ENCODE measurements at places on chromosomes 3 and 15. TPM values are rescaled to one million over a fixed set of nuclear protein-coding genes. Genes with fewer than 3 reads are reported as not detected.
A peak's percentile ranks its signal among the peaks of the same experiment; 100 is the strongest.

IL5RA gene
- not detected for total RNA-seq

DNA sequence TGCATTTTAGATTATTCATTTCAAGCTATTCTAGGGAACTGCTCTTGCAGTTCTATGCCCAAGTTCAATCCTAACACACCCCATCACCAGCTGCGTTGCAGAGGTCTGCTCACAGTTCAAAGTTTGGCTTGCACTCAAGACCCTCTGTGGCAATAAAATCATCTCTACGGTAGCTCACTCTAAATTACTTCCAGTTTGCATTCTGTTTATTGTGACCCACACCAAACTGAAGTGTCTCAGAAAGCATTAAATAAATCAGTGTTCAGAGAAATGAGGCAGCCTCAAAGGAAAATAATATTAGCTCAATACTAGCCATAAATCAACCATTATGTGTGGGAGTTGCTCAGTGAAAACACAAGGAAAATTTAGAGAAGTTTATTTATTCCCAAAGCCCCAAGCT, 250.3 kb downstream of the MAGI1 start:
- no peaks in the 10 kb centered on the region for H3K4me1 ChIP-seq
- no peak overlapping the region for H3K4me3 ChIP-seq
- DNase-seq: no peak
- no peak overlapping the region for H3K27ac ChIP-seq
- no peaks in the 10 kb centered on the region for H3K36me3 ChIP-seq

FILIP1L gene
- 71.4 TPM for total RNA-seq

DNA sequence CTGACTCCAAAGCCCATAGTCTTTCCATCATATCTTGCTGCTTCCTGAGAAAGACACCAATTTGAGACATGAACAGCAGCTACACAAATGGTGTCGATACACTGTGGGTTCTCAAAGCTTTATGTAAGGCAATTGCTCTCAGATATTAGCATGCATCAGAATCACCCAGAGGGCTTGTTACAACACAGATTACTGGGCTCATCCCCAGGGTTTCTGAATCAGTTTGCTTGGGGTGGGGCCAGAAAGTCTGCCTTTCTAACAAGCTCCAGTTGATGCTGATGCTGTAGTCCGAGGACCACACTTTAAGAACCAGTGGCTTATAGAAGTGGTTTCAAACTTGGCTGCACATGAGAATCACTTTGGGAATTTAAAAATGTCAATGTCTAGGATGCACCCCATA, 86.5 kb downstream of the SEMA6D start:
- no peak for DNase-seq
- H3K4me3 ChIP-seq: no peak overlapping the region
- no peak overlapping the region for H3K27ac ChIP-seq

CCR9 gene
- total RNA-seq: not detected

DNA sequence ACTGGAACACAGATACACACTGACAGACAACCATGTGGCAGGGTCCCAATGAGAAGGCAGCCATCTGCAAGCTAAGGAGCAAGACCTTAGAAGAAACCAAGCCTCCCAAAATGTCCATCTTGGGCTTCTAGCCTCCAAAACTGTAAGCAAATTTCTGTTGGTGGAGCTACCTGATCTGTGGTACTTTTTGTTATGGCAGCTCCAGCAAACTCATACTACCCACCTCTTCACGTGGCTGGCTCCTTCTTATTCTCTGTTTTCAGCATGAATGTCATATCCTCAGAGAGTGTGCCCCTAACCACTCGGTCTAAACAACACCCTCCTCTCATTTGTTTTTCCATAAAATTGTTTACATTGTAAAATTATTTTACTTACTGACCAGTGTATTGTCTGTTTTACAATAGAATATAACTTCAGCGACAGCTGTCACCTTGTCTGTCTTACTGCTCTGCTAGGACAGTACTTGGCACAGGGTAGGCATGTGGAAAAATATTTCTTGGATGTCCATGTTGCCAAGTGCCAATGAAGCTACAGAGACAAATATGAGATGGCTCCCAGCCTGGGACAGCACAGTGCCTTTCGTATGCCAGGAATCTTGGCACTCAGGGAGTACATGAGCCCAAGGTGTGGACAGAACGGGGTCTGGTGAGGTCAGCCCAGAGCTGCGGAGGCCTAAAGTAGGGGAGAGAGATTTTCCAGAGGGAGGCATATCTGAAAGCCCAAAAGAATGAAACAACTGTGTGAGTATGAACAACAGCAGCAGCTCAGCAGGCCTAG, 17.4 kb upstream of the SLC25A36 start:
- no peak for DNase-seq
- H3K27ac ChIP-seq: no peak overlapping the region
- no peak overlapping the region for H3K4me3 ChIP-seq
- no peaks in the 10 kb centered on the region for H3K4me1 ChIP-seq
- no peaks in the 10 kb centered on the region for H3K27me3 ChIP-seq
- H3K36me3 ChIP-seq: no peaks in the 10 kb centered on the region

DNA sequence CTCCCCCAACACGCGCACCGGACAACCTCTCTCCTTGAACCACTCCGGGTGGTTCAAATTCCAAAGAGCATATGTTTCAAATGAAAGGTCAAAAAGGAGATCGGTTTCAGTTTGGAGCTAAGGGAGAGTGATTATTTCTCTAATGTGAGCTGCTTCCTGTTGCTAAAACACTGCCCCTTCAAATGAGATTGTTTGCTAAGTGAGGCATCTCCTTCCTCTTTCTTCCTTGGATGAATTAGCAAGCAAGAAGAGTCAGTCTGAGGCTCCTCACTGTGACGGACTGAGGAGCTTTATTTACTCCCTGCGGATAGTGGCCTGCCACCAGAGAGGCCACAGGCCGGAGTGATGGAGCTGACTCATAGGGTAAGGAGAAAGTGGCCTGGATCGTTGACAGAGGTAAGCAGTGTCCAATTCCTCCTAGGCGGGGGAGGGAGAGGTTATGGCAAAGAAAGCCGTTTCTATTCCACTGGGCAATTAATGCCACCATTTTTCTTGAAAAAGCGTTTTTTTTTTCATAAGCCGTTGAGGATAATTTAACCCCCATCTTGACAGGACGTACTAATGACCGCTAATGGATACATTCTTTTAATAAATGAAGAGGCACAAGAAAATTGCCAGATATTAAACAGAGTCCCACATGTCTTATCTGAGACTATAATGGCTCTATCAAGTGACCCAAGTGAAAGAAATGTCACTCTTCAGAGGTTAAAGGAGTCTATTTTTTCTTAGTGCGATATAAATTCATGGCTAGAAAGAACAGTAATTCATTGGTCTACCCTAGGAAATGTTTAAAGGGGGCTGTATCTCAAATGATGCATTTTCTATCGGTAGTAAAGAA, 167.0 kb upstream of the ANKRD28 start:
- H3K4me1 ChIP-seq: peaks cover 5% of the 10 kb centered on the region
- no peaks in the 10 kb centered on the region for H3K27me3 ChIP-seq
- no peaks in the 10 kb centered on the region for H3K36me3 ChIP-seq

GRCh38 chr3:118970819-118971218, 63.8 kb downstream of the IGSF11 start:
- H3K36me3 ChIP-seq: no peaks in the 10 kb centered on the region
- no peak overlapping the region for H3K4me3 ChIP-seq
- DNase-seq: no peak
- no peaks in the 10 kb centered on the region for H3K4me1 ChIP-seq
- H3K27me3 ChIP-seq: no peaks in the 10 kb centered on the region

GRCh38 chr15:40963201-40963600, 9.9 kb downstream of the CHAC1 start:
- no peak for DNase-seq
- peaks cover 2% of the 10 kb centered on the region for H3K4me1 ChIP-seq
- no peak overlapping the region for H3K27ac ChIP-seq
- no peaks in the 10 kb centered on the region for H3K36me3 ChIP-seq

GRCh38 chr3:66572938-66573710, 72.3 kb upstream of the LRIG1 start:
- H3K27me3 ChIP-seq: no peaks in the 10 kb centered on the region
- no peak overlapping the region for H3K27ac ChIP-seq
- no peak overlapping the region for H3K4me3 ChIP-seq
- H3K36me3 ChIP-seq: no peaks in the 10 kb centered on the region

DNA sequence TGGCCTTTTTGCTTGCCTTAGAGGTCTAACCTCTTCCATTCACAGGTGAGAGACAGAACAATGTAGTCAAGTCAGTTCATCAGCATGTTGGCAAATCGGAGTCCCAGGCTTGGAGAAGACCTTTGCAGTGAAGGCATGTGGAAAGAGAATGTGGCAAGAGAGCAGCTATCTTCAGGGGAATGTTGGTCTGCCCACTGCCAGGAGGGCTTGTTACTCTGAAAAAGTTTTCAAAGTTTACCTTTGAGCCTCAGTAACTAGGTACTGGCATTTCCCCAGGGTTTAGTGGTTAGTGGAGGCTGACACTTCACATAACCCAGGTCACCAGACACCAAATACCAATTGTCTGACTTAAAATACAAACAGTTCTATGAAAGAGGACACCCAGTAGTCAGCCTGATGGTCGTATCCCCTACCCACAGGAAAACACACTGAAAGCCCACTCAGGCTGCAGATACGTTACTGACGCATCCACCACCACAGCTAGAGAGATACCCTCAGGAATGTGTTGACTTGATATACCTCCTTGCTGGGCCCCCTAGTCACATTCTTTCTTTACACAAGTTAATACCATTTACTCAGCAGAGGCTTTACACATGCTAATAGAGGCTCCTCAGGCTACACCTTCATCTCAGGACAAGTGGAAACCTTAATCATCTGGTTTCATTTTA, 9.7 kb upstream of the ARID3B start:
- H3K27ac ChIP-seq: peak overlapping the region; percentile 9
- no peaks in the 10 kb centered on the region for H3K36me3 ChIP-seq
- H3K4me3 ChIP-seq: peak overlapping the region; percentile 11
- H3K27me3 ChIP-seq: no peaks in the 10 kb centered on the region

- no peak overlapping the region for H3K4me3 ChIP-seq
- no peak for DNase-seq
- H3K36me3 ChIP-seq: peaks cover 2% of the 10 kb centered on the region
- no peaks in the 10 kb centered on the region for H3K4me1 ChIP-seq
These were observed 16.3 kb upstream of the EMC3 start for GRCh38 chr3:10002951-10003350.

SLC9C1 gene
- not detected for total RNA-seq

NOP10 gene
- 189 TPM for total RNA-seq

- no peak overlapping the region for H3K4me3 ChIP-seq
- no peak for DNase-seq
- H3K27me3 ChIP-seq: peaks cover 17% of the 10 kb centered on the region
- H3K4me1 ChIP-seq: no peaks in the 10 kb centered on the region
These were observed 8.4 kb downstream of the DUOX2 start for GRCh38 chr15:45105586-45105985.

- H3K4me1 ChIP-seq: peaks cover 28% of the 10 kb centered on the region
- H3K27ac ChIP-seq: peak overlapping the region; percentile 16
- H3K27me3 ChIP-seq: no peaks in the 10 kb centered on the region
- H3K4me3 ChIP-seq: no peak overlapping the region
- no peak for DNase-seq
These were observed 83.8 kb upstream of the GALNT15 start for GRCh38 chr3:16090706-16091105.

- DNase-seq: no peak
- no peak overlapping the region for H3K4me3 ChIP-seq
- H3K36me3 ChIP-seq: peaks cover 17% of the 10 kb centered on the region
- no peaks in the 10 kb centered on the region for H3K27me3 ChIP-seq
- H3K4me1 ChIP-seq: peaks cover 27% of the 10 kb centered on the region
These were observed 58.2 kb downstream of the AAGAB start for GRCh38 chr15:67196222-67196621.

LEKR1 gene
- 0.26 TPM for total RNA-seq

DNA sequence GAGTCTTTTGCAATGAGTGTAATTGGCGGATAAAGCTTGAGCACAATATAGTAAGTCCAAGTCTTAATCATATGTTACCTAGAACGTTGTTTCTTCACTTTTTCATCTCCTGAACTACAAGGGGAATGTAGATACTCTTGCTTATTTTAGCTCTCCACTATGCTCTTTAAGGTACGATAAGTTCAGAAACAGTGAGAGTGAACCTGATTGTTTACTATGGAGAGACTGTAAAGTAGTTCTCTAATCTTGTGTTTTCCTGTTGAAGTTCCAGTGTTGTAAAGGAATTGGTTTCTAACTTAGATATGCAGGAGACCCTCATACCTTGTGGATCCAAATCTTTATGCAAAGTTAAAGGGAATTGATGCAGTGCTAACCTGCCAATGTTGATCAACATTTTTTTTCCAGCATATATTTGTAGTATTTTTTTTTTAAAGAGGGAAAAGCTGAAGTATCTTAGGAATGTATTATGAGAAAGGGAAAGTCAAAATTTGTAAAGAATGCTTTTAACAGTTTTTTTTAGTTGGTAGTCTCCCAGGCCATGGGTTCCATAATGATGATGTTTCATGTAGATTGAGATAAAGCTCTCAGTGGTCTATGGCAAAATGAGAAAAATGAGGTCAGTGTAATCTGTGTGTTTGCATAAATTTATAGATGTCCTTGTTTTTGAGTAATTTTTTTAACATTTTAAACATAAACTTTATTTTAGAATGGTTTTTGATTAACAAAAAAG, 14.9 kb downstream of the ATP11B start:
- no peak overlapping the region for H3K4me3 ChIP-seq
- no peak overlapping the region for H3K27ac ChIP-seq
- no peak for DNase-seq
- H3K4me1 ChIP-seq: peaks cover 5% of the 10 kb centered on the region
- no peaks in the 10 kb centered on the region for H3K27me3 ChIP-seq

- H3K27me3 ChIP-seq: peaks cover 2% of the 10 kb centered on the region
- H3K36me3 ChIP-seq: no peaks in the 10 kb centered on the region
- peak; percentile 72 for DNase-seq
- no peak overlapping the region for H3K4me3 ChIP-seq
These were observed 25.4 kb upstream of the SLC25A26 start for GRCh38 chr3:66195347-66195783.

DNA sequence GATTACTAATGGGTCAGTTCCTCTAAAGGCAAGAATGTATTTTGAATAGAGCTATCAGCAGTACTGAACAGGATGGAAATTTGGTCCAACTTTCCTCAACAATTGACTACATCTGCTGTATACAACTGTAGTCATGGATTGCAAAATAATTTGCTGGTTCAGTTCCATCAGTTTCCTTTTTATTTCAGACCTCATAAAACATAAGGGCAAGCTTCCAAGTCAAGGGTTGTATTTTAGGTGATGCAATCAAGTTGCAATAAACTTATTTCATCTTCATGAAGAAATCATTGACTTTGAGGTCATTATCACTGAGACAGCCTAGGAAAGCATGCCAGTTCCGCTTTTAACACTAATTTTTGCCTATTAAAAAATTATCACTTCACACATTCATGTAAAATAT, 90.4 kb upstream of the TSEN2 start:
- DNase-seq: peak; percentile 49
- peaks cover 6% of the 10 kb centered on the region for H3K4me1 ChIP-seq
- no peaks in the 10 kb centered on the region for H3K36me3 ChIP-seq
- H3K27ac ChIP-seq: no peak overlapping the region

DNA sequence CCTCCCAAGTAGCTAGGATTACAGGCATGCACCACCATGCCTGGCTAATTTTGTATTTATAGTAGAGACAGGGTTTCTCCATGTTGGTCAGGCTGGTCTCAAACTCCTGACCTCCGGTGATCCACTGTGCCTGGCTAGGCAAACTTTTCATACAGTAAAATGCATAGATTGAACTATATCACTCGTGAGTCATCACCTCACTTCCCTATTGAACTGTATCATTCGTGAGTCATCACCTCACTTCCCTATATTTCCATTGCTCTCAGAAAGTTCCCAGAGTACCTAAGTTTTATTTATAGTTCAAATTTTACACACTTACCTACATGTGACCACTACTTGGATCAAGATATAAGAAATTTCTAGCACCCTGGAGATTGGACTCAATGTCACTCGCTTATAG, 73.6 kb upstream of the ACAD9 start:
- H3K27me3 ChIP-seq: no peaks in the 10 kb centered on the region
- H3K36me3 ChIP-seq: peaks cover 8% of the 10 kb centered on the region
- peaks cover 9% of the 10 kb centered on the region for H3K4me1 ChIP-seq
- peak; percentile 31 for DNase-seq
- no peak overlapping the region for H3K27ac ChIP-seq

EFHB gene
- total RNA-seq: 1.0 TPM

EPHB1 gene
- 0.50 TPM for total RNA-seq

FAM81A gene
- 0.33 TPM for total RNA-seq

All from fibroblast of lung (primary cell).